ENCODE measurements at places on chromosomes 13 and 19.

GRCh38 chr13:76887076-76887563, 915 bp upstream of the KCTD12 start:
- DNase-seq = no peak

DNA sequence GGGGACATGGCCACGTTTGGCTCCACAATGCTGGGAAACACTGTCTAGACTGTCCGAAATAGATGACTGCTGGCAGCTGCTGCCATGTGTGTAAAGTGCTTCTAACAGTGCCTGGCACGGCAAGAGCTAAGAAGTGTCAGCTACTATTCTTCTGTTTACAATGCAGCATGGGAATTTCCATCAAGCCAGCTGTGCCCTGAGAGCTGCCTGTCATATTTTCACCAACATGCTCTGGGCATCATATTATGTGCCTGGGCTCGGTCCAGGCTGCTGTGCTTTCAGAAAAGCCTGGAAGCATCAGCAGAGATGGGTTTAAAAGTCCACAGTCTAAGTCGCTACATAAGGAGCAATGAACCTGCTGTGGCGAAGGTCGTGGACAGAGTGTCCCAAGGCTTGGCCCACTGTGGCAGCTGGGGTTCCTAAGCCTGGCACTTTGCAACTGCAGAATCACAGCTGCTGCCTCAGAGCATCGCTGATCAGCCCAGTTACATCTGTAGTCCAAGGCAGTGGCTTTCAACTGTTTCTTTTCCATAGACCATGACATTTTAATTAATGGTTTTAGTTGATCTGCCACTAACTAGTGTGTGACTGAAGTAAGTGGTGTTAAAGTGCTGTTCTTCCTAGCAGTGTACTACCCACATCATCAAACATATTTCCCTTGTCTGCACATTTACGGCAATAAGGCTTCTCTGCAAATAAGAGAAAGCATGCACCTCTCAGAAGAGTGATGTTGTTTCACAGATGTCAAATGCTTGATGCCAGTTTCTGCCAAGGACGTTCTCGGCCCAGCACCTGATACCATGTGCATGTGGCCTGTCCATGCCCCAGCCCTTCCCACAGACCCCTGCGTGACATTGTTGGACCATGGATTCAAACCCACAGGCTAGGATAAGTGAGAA, 95.7 kb upstream of the C1QTNF9B start:
- DNase-seq = no peak

GRCh38 chr13:92573467-92574057, 653.0 kb upstream of the GPC6 start:
- DNase-seq = no peak

DNA sequence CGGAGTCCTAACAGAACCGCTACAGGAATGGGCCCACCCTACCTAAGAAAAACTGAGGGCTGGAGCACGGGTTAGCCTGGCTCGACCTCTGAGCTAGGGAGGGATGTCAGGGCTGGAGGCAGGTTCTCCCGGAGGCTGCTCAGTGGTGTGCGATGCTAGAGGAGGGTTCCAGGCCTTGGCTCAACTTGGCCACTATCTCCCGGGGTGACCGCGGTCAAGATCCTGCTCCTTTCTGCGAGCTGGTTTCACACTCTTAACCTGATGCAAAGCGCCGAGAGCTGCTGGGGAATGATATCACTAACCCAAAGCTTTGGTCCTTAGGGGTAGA, 301 bp downstream of the POP4 start:
- DNase-seq = no peak

DNA sequence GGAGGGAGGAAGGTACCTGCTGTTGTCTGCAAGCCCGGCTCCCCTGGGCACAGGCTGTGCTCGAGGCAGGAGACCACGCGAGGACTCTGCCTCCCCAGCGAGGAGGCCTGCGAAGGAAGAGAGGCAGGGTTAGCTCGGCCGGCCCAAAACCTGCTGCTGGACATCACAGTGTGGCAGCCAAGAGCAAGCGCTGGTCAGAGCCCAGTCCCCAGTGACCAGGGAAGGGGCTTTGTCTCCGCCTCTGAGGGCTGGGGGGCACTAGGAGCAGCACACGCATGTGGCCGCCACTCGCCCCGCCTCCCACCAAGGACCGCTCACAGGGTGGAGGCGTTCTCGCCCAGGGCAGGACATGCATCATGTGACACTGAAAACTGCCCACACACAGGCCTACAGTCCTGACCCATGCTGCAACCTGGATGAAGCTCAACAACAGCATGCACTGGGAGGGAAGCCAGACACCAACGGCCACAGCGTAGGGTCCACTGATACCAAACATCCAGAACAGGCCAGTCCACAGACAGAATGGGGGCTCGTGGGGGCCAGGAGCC, 8.5 kb downstream of the MIER2 start:
- no peak for DNase-seq

DNA sequence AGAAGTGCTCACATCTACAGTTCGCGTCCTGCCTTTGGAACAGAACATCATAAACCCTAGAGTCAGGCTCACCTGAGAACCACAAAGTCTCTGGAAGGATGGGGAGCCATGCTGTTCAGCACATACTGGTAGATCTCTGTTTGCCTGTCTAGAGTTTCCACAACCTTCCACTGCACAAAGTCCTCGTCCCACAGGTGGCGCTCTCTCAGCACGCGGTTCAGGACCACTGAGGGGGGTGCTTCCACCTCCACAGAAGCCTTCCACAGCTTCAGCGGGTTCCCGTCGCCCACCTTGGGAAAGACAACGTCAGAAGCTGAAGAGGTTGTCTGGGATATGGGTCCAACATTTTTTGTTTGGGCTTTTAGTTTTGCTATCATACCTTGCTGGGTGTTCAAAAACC, 93.6 kb downstream of the KL start:
- DNase-seq = no peak

DNA sequence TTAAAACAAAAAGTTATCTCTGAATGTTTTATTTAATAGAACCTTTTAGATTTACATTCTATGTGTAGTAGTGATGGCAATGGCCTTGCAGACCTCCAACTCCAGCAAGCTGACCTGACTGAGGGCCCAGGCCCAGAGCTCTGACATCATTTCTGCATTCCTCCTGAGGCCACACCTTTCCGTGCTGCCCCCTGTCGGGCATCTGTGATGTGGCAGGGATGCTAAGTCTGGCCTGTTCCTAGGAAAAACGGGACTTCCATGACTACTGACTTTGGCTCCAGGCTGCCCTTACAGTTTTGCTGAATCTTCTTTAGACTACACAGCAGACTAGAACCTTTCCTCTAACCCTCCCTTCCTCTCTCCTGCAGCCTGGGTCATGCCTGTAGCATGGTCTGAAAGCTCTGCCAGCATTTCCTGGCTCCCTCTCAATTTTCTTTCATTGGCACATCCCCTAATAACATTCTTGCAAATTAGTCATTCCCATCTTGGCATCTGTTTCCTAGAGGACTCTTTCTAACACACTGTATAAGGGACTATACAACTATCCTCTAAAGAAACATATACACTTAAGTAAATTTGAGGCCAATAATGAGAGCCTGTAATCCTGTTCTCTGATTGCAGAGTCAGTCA, 249.1 kb downstream of the GPC5 start:
- no peak for DNase-seq

- DNase-seq = no peak
Observed at GRCh38 chr13:43986421-43986981, 106.8 kb downstream of the LACC1 start.
